ENCODE measurements at places on chromosomes 6 and 20.

- DNase-seq, result no peak
Observed at GRCh38 chr6:158958504-158959386, 41.3 kb downstream of the RSPH3 start.

GRCh38 chr6:111604259-111605099 is 1.2 kb downstream of the TRAF3IP2 start:
- peak; percentile 86 for DNase-seq

DNA sequence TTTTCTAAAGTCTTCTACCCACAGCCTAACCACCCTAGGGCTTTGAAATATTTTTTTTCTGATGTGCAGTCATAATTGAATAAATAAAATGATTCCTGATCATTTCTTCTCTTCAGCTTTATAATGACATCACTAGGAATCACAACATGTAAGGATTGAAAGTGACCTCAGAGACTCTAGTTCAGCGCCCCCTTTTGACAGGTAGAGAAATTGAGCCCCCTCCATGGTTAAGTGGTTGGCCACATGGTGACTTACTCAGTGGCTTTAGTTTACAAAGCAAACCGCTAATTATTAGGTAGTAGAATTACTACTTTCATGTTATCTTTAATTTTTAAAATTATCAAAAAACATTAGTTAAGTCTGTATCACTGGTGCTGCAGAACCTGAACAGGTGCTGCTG is 13.3 kb upstream of the SLC2A12 start:
- DNase-seq, result peak; percentile 42

GRCh38 chr6:27809067-27809938 is 102.9 kb downstream of the OR2B2 start:
- no peak for DNase-seq

DNA sequence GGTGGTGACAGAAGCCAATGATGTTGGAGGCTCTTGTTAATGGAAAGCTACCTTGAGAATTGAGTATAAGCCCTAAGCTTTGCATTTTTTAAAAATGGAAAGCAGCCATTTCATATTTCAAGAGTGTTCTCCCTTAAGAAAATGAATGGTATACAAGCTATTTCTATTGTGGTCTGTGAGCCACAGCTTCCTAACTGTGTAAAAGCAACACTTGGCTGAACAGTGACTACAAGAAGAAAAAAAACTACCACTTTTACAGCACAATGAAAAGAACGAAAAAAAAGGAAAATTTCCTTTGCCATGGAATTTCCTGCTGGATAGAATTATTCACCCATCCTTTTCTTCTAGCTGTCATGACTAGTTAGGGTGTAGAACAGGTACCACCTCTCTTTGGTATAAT is 397.1 kb upstream of the BTBD3 start:
- no peak for DNase-seq

DNA sequence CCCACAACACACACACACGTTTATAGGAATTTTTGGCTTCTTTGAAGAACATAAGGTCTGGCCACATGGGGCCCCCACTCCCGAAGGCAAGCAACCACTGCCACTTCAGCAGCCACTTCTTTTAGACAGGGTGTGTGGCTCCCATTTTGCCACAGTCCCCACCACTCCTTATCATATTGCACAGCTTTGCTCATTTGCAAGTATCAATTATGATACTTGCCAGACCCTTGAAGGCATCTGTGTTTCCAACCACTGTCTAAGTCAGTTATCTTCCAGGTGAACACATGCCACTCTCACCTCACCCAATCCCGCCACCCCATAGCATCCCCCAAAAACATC is 73.1 kb downstream of the NOL4L start:
- DNase-seq, result no peak

DNA sequence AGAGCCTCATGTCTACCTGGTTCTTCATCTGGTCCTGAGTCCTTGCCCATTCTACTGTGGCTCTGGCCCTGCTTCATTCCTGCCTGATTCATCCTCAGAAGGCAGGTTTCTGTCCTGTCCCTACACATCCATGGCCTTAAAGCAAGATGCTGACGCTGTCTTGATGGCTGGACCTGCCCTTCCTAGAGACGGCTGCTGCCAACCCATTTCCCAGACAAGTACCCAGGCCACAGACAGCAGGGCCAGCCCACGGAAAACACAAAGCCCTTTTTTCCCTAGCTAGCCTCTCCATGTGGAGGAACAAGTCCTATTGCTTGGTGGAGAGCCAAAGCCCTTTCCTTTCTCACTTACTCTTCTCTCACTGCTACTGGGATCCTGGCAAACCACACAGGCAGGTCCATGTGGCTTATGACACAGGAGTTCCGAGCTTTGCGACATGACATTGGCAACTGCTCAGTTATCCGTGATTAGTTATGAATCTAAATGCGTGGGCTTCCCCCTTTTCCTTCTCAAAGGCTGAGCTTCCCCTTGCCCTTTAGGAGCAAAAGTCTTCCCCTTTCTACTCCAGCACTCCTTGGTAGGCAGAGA is 72.9 kb downstream of the SLC22A3 start:
- DNase-seq, result peak; percentile 45

DNA sequence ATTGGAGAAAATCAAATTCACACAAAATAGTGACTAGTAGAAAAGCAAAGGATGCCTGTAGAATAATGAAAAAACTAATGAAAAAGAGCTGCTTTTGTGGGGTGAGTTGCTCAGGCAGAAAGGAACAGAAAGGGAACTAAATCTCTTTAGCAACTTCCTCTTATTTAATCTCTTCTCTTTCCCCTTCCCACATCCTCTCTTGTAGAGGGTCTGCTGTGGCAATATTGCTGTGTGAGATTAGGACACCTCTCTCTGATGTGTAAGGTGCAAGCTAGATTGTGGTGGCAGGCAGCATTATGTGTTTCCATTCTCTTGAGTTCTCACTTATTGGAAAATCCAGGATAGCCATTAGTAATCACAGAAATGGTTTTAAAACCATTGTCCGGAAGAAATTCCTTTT is 49.7 kb downstream of the SYNE1 start:
- DNase-seq, result no peak

DNA sequence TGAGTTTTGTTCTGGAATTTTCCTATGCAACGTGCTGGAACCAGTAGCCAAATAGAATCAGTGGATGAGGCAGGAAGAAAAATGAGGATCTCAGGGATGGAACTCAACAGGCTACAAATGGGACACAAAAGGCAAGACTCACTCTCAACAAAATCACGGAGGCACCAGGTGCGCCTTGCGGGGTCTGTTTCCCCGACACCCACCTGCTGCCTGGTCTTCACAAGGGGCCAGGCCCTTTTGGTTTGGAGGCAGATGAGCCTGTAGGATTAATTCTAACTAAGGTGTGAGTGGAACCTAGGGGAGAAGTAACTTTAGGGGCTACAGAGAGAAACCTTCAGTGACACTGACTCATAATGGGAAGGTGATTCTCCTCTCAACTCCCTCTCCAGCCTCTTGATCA is 56.5 kb downstream of the ZNF831 start:
- no peak for DNase-seq

DNA sequence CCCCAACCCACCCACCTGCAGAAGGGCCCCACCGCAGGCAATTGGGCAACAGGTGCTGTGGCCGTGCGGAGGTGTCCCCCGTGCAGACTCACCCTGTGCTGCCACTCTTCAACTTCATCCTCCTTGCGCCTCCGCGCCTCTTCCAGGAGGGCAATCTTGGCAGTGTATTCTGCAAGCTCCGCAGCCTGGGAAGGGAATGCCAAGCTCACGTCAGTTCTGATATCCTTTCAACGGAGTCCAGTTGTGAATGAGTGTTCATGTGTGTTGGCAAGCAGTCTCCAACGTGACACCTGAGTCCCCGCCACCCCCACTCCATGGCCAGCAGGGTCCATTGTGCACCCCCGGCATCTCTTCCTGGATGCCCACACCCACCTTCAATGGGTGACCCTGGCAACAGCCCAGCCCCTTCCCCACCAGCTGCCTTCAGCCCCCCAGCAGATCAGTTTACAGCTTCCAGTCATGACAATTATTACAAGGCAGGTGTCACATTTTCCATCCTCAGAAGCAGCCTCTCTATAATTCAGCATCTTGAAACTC is 49.9 kb downstream of the EZR start:
- DNase-seq, result no peak

GRCh38 chr6:38150021-38150420 is 330.5 kb downstream of the ZFAND3 start:
- DNase-seq, result no peak

GRCh38 chr6:167987396-167988153 is 9.9 kb upstream of the KIF25 start:
- no peak for DNase-seq

DNA sequence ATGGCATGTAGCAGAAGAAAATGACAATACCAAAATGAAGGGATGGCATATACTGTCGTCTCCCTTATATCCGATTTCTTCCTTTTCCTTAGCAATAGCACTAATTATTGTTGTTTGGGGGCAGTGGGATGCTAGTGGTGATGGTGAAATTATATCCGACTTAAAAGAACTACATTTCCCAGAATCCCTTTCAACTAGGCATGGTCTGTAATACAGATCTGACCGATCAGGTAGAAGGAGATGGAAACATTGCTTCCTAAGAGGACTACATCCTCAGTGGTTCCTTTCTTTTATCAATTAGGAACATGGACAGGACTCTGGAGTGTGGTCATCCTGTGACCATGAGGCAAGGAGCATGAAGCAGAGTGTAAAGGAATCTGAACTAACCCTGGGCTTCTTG is 532.6 kb downstream of the CBLN4 start:
- DNase-seq, result no peak

GRCh38 chr6:164246082-164246481 is 831.6 kb downstream of the QKI start:
- DNase-seq, result no peak

DNA sequence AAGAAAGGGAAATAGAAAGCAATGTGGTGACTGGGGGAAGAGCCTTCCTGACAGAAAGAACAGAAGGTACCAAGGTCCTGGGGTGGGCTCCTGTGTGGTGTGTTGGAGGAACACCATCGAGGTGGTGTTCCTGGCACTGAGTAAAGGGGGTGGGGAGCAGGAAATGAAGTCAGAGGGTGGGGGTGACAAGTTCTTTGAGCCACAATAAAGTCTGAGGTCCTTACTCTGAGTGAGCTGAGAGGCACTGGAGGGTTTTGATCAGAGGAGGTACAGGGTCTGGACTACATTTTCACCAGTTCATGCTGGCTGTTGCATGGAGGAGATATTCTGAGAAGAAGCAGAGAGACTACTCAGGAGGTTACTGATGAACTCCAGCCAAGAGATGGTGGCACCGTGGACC is 198.2 kb downstream of the GMPR start:
- no peak for DNase-seq

DNA sequence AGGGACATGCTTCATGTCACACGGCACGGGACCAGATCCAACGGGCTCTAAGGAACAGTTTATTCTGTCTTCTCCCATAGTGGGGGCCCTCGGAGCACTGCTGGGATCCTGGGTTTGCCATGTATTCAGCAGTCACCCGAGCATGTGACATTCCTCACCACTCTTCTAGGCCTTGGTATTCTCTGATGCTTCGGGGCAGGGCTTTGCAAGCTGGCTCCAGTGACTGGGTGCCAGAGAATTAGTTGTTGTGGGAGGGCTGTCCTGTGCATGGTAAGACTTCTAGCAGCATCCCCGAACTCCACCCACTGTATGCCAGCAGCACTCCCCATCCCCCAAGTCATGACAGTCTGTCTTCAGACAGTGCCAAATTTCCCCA is 5.4 kb downstream of the CCN5 start:
- DNase-seq, result peak; percentile 69

DNA sequence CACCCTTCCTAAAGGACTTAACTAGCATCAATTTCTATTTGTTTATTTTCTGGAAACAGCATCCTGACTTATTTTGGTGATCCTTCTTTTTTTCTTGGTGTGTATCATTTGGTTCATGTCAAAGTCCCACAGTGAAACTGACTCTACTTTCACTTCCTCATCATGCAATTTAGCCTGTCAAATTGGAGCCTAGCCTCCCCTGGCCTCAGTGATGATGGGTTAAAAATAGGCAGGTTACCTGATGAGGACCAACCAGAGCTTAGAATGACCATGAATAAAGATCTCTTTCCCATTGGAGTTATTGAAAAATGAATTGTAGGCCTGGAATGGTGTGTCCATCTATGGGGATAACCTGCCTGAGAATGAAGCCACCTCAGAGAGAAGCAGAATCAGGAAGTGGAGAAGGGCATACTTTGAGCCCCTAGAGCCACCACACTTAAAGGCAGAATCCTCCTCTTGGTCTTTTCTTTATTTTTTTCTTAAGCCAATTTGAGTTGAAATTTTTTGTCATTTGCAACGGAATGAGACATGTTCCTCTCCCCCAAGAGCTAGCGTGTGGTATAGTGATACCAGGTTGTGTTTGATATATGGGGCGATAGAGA is 105.6 kb downstream of the BTBD3 start:
- DNase-seq, result no peak

DNA sequence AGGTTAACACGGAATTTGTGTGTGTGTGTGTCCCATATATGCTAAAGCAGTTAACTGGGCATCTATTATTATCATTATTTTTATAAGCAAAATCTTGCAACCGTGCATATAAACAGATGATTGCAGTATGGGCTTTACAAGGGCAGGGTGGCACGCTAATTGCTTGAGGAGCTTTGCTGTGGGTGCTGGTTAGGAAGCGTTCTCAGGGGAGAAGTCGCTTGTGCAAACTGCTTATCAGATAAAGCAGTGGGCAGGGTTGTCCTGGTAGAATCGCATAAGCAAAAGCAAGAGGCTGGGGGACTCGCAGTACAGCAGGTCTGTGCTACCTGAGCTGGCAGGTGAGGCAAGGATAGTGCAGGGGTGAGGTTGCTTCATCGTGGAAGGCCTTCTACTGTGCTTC is 9.7 kb upstream of the CCN6 start:
- DNase-seq, result no peak

DNA sequence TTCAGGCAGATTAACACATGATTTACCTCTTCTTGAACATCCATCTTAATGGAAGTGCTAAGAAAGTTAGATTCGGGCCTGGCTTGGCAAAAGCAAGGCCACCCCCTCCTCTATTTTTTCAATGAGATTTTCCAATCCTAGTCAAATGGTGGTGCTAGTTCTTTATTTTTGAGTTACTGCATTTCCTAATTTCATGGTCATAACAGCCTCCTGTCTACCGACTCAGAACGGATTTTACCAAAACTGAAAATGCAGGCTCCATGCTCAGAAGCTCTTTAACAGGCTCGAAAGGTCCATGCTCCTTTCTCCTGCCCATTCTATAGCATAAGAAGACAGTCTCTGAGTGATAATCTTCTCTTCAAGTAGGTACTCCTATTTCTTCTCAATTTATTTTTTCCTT is 117.2 kb upstream of the ESR1 start:
- peak; percentile 12 for DNase-seq

DNA sequence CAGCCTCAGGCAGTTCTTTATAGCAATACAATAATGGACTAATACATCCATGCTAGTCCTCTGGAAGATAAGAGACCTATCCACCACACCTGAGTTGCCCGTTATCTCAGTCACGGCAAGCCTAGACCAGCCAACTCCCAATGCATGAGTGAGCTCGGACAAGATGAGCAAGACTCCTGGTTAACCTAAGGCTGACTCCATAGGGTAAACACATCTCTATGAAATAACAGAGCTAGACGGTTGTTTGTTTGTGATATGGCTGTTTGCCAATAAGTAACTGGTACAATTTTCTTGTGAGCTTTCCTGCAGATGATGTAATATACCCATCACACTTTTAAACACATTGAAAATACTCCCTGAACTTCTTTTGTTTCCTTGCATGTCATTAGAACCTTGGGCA is 70.6 kb upstream of the PHACTR1 start:
- no peak for DNase-seq

All from fibroblast of pulmonary artery (primary cell).